ENCODE measurements at places on chromosomes 6 and 20.

- no peak for DNase-seq
These were observed 98.5 kb downstream of the HIVEP2 start for GRCh38 chr6:142846459-142846831.

GRCh38 chr6:98847416-98847778 is 13.0 kb downstream of the POU3F2 start:
- DNase-seq, result peak; percentile 22

GRCh38 chr20:31838646-31839292 is 6.6 kb downstream of the FOXS1 start:
- DNase-seq, result no peak

GRCh38 chr6:81786150-81786549 is 33.7 kb upstream of the TENT5A start:
- DNase-seq, result no peak

DNA sequence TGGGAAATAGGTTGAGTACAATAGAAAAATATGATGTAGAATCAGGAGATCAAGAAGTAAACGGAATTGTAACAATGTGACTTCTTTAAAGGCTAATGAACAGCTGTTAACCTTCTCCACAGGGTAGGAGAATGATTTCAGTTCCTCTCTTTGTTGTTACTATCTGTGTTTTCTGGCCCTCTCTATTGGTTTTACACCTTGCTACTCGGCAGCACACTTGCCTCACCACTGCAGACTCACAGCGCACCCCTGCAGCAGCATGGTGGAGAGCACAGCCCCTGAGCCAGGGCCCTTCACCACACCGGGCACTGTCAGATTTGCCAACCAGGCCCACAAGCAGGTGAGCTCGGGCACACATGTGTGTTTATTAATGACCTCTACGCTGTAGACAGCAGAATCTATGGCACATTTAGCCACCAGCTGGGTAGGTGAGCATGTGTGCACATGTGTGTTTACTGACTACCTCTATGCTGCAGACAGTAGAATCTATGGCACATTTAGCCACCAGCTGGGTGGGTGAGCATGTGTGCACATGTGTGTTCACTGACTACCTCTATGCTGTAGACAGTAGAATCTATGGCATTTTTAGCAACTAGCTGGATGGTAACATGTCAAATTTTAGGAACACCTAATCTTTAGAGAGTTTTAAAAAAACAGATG is 16.8 kb downstream of the SFT2D1 start:
- no peak for DNase-seq

GRCh38 chr20:61724376-61724775 is 341.3 kb downstream of the TAF4 start:
- no peak for DNase-seq

DNA sequence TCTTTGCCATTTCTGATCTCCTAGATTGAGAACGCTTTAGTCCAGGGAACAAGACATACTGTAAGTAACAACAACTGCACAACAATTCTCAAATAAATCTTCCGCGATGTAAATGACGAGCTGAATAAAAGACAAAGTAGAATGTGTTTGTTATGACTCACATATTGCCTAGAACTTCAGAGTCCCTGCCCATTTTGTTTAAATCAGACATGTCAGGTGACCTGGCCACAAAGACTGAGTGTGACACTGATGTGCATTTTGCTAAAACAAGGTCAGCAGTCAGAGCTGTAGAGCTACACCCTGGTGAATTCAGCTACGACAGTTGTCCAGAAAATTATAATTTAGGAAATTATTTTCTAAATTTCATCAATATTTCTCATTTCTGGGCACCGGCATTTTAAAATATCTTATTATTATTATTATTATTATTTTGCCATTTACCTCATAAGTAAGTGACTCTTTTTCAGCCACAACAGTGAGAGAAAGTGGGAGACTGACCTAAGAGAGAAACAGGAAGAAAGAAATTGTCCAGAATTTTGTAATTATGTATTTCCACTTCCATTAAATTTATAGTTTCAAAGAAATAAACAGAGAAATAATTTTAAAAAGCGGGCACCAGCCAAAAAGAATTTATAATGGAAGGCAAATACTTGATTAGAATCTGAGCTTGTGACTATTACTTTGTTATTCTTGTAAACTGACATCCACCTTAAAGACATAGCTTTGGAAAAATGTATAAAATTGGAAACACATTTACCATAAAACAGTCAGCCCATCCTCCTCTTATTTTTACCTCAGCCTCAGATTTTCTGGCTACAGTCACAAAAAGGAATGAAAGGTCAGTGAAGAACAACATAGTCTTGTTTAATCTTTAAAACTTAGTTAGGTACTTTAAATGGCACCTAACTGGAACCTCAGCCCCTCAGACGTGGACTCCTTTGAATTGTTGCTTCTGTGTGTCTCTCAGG is 157.0 kb upstream of the CITED2 start:
- DNase-seq, result no peak

DNA sequence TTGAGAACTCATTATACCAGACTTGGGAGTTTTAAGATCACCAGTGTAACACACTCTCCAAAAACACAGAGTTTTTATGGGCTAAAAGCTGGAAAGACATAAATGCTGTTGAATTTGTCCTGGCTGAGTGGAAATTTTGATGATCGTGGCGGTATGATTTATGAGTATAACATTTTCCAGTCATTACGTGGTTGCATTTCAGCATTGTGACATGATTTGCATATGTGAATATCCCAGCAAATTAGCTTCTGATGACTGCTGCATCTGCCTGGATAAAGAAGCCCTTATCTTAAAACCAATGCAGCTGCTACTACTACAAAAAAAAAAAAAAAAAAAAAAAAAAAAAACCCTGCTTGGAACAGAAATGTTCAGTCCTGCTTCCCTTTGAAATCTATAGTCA is 850.9 kb downstream of the TFAP2A start:
- no peak for DNase-seq

- no peak for DNase-seq
These were observed 266.8 kb upstream of the PLN start for GRCh38 chr6:118281291-118281690.

GRCh38 chr20:53574819-53575218 is 18.8 kb downstream of the ZNF217 start:
- DNase-seq, result no peak

- peak; percentile 65 for DNase-seq
These were observed 29.5 kb upstream of the IFNGR1 start for GRCh38 chr6:137248702-137249101.

- no peak for DNase-seq
These were observed 5.2 kb downstream of the NAPB start for GRCh38 chr20:23415959-23416583.

- DNase-seq, result no peak
These were observed 2.2 kb downstream of the NT5DC1 start for GRCh38 chr6:116102873-116103272.

GRCh38 chr6:138234363-138234762 is 16.1 kb upstream of the PBOV1 start:
- no peak for DNase-seq

- DNase-seq, result no peak
These were observed 190.9 kb downstream of the MAFB start for GRCh38 chr20:40497899-40498691.

DNA sequence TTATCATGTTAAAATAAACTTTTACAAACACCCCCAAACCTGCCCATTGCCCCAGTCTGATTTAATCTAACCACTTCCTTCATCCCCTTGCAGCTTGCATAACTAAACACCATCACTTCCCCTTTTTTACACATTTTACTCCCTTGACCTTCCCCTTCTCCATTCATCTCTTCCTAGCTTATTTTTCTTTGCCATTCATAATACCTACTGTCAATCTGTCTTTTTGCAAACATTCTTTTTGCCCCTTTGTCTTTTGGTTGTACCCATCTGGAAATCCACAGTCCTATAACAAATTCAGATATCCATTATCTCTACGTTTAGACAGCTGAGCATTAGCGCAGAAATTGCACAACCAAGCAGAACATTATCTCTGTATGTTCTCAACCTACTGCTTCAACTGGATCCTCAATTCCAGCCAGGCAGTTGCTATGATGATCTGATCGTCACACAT is 51.2 kb downstream of the C6orf52 start:
- peak; percentile 61 for DNase-seq

- DNase-seq, result no peak
These were observed 29.8 kb downstream of the AIG1 start for GRCh38 chr6:143090314-143091044.

DNA sequence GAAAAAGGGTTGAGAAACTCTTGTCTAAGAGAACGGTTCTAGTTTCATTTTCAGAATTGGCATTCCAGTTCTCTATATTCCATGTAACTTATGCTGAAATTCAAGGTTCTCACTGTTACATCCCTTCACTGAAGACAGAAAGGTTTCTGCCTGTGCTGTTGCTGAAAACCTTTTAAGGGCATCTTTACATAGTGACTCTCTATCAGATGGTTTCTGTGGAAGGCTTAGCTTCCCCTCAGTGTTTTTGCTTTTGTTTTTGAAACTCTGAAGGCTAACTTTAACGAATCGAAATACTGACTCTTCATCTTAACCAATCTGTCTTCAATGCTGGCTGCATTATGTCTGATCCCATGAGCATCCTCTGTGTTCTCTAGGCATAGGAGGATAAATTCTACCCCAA is 1286.2 kb upstream of the EYS start:
- no peak for DNase-seq

DNA sequence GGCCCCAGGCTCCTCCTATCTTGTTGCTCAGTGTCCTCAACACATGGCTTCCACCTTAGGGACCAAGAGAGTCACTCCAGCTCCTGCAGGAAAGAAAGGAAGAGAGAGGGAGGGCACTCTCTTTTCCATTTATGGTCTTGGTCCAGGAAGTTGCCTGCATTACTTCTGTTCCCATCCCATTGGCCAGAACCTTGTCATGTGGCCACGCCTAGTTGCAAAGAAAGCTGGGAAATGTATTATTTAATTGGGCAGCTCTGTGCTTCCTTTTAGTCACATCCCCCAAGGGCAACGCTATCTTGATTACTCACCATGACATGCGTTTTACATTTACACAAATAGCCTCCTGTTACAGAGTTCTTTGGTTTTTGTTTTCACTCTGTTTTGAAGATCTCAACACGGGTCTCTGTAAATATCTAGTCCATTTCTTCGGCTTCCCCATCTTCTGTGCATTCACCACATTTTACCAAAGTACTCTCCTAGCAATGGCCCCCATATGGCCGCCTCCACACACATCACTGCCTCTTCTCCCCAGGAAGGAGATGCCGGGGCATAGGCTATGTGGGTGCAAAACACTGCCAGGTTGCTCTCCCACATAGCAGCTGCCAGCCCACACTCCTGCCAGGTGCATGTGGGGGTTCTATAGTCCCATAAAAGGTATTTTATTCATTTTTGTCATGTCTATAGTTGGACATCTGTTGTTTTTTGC is 35.7 kb upstream of the ZMYND8 start:
- peak; percentile 54 for DNase-seq

All from B cell (primary cell).